ENCODE measurements at places on chromosomes 5 and 9.

DNA sequence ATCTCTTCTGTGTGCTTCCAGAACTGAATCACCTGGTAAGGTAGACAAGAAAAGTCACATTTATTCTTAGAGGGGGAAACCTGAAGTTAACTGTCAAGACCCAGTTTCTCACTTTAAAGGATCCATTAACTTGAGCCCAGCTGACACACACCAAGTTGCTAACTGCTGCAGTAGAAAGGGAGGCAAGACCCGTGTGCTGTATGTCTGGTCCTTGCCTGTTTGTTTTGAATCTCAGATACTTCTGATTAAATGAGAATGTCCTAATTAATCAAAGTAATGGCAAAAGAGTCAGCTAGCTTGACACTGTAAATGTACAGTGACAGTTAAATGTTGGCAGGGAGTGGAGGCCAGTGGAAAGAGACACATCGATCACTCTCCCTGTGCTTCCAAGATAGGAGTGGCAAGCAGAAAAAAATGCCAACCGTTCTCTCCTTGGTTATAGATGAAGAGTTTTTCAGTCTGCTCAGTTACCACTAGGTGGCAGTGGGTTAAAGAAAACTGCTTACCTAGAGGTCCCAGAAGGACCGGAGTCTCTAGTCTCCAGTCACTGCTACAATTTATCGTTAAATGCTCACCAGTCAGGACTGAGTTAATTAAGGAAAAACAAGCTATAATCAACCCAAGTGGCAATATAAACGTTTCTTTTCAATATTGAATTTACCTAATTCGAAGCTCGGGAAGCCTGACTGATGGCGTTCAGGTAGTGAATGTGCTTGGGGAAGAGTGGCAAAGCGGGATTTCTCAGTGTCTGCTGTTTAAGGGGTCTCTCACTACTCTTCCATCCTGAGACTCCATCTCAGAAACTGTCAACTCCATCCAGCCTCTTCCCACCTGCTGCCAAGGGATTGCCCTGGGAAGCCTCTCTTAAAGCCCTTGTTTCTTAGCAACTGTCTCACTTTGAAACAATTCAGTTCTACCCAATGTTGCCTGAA, 18.4 kb downstream of the LSM11 start:
- no peak for DNase-seq

DNA sequence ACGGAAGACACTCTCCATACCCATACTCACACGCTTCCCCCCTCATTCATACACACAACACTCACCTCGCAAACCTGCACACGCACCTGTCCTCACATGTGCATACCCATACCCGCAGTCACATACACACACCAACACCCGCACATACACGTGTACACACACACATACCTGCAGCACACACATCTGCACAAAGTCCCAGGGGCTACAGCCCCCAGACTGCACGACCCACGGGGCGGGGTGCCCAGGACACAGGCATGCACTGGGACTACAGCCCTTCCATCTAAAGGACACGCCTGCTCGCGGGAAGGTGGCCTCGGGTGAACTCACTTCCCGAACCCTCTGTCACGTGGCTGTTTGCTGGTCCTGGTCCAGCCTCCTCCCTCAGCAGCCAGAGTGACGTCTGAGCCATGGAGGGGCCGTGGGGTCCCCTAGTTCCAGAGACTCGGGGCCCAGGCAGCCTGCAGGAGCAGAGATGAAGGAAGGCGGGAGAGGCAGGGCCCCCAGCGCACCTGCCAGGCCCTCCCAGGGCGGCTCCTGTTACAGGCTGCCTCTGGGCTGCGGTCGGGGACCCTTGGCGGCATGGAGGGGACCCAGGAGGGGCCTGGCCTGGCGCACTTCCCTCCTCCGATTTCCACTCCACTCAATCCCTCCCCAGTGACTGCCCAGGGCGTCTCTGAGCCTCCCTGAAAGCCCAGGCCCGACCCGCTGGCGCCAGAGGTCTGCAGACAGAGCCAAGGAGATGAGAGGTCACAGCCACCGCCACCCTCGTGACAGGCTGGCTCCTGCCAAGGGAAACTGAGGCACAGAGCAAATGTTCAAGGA, 8.1 kb downstream of the SLC12A7 start:
- DNase-seq: no peak

GRCh38 chr9:126226991-126227936, 99.4 kb upstream of the MVB12B start:
- DNase-seq: no peak

DNA sequence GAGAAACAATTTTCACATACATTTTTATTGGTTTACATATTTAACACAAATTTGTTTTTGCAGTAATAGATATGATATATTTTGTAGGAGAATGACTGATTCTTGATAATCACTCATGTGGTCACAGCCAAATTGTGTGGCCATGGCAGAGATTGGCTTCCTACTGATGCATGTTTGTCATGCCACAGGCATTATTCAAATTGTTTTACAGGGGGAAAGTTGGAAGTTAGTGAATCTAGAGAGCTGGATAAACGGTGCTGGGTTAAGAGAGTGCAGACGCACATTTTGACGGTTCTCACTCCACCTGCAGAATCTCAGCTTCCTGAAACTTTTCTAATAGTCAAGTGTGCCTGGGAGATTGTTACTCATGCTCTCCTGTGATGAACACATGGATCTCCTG, 91.1 kb upstream of the FBN2 start:
- no peak for DNase-seq

GRCh38 chr9:37641331-37641730, 9.4 kb upstream of the FRMPD1 start:
- DNase-seq: no peak

- DNase-seq: no peak
These were observed 820.8 kb upstream of the EDIL3 start for GRCh38 chr5:85205430-85205829.
